ENCODE measurements at places on chromosomes 12 and 14.

GRCh38 chr12:132018193-132018916 lies 68.6 kb downstream of the EP400 start:
- DNase-seq: no peak

- no peak for DNase-seq
Measured at GRCh38 chr12:114408886-114409851, 3.2 kb upstream of the TBX5 start.

DNA sequence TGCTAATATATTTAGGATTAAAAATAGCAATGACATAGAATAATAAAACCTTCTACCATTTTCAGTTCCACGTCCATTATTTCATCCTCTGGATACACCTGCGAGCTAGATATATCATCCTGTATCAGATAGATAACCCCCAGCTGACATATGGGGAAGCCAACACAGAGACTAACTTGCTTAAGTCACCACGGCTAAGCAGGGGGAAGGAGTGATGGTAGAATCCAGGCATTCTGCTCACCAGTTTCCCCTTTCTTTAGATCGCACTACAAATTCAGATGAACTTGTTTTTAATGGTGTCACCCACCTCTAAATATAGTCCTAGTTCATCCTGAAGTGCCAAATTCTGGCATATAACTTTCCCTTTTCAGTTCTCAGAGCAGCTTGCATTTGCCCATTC lies 110.1 kb downstream of the TXNDC16 start:
- no peak for DNase-seq

DNA sequence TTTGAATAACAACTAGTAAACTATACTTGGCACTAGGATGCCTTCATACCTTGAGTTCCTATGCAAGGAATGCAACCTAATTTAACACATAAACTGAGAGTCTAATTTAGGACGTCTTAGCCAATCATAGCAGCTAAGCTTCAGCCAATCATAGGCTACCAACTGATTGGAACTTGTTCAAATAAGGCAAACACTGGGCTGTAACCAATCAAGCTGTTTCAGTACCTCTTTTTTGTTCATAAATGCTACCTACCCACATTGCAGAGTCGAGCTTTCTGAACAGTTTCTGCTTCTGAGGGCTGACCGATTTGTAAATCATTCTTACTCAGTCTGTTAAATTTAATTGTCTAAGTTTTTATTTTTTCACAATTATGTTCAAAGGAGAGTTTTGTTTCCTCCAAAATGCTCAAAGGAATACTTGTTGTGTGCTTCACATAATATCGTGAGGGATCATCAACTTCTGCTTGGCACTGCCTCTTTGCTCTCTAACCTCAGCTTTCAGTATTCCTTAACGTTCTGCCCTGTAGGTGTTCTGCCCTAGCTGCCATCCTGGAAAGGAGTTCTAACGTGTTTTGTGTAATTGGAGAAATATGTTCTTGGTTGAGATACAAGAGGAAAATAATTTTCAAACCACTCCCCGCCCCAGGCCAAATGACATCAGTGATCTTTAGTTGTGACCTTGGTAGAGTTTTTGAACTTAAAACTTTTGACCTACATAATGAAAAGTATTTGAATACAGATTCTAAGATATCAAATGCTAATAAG lies 380.4 kb upstream of the MIS18BP1 start:
- no peak for DNase-seq

- no peak for DNase-seq
Measured at GRCh38 chr14:76884853-76885276, 58.7 kb downstream of the LRRC74A start.

- no peak for DNase-seq
Measured at GRCh38 chr14:67620217-67620785, 581 bp downstream of the ARG2 start.

GRCh38 chr12:116731801-116732200 lies 6.1 kb downstream of the SPRING1 start:
- DNase-seq: no peak

Measured in AG04449 (cell line).